ENCODE measurements at places on chromosomes 12 and 14.

- DNase-seq: no peak
Observed at GRCh38 chr14:25004389-25004809, 45.5 kb downstream of the STXBP6 start.

- DNase-seq: no peak
Observed at GRCh38 chr12:76033081-76034011, 1.8 kb upstream of the PHLDA1 start.

GRCh38 chr12:9721394-9722092 is 11.4 kb downstream of the CLECL1 start:
- no peak for DNase-seq

DNA sequence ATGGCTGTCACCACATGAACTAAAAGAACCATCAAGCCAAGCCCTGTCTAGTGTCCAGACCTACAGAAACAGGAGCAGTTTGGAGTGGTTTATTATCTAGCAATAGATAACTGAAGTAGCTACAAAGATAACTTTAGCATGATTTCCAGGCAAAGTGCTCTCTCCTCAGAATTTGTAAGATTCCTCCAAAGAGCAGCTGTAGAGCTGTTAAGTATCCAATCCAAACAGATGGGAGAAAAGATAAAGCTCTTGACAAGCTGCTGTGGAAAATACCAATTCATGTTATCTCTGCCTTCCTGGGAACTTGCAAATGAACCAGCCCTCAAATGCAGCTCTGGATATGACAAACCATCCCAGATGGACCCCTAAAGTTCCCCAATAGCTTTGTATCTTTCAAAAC is 78.9 kb upstream of the RESF1 start:
- DNase-seq: no peak

GRCh38 chr12:92570056-92570753 is 132.6 kb upstream of the PLEKHG7 start:
- DNase-seq: peak; percentile 43

DNA sequence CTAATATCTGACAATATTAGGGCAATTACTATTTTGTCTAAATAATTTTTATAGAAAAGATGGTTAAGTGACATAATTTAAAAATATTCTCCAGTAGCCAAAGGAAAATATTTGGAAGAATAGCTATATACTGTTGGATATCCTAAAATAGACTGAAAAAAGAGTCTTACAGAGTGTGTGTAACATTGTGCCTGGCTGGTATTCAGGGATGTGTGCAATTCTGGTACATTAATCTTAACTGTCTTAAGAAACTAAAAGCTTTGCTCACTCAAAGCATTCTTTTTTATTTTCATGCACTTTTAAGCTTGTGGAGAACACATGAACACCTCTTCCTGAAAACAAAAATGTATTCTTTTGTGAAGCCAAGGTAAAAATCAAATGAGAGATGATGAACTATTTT is 10.1 kb upstream of the NR2C1 start:
- no peak for DNase-seq

- DNase-seq: no peak
Observed at GRCh38 chr14:100733152-100733850, 6.6 kb downstream of the DLK1 start.

GRCh38 chr14:56490379-56490778 is 89.2 kb upstream of the TMEM260 start:
- peak; percentile 21 for DNase-seq

DNA sequence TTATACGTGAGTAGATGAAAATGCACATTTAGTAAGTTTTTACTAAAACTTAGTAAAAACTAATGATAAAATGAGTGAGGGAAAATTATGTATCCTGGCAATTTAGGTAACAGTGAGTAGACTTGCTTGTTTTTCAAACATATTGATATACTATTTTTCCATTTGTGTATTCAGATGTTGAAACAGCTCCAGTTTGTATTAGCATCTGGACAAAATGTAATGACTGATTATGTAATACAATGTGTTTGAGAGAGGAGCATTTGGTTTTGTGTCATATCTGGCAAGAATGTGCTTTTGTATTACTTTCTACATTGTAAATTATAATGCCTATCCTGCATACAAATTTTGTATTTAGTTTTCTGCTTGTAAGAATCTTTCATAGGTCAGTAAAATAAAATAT is 5.6 kb downstream of the CNOT2 start:
- DNase-seq: no peak

DNA sequence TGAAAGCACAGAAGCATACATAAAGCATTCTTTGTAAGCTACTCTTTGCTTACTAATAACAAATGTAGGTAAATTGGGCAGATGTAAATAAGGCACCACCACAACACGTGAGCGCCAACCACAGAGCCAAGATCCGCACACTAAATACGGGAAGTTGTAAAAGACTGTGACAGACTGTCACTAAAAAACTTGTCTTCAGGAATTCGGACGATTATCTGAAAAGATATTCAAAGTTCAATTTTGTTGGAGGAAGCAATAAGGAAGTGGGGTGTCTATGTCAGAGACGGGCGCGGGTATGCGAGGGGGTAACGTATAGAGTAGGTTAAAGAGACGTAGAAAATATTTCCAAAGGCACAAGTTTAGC is 1.5 kb upstream of the HSP90B1 start:
- DNase-seq: no peak

DNA sequence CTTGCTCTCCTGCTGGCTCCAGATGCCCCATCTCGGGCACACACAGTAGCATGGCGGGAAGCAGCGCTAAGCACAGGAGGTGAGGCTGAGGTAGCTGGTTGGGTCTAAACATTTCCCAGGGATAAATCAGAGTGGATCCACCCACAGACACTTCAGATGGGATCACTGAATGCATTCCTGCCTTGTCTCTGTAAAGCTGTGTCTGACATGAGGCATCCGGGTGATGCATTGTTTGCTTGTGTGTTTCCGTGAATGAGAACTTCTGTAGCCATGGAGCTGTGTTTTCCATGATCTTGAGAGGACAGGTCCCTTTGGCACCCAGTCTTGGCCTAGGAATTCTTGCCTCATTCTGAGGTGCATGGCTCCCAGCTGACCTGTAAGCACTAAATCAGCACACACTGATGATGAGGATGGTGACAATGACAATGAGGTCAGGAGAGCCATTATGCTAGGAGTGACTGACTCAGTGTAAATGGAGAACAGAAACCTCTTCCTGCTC is 6.7 kb upstream of the KRT75 start:
- DNase-seq: no peak

DNA sequence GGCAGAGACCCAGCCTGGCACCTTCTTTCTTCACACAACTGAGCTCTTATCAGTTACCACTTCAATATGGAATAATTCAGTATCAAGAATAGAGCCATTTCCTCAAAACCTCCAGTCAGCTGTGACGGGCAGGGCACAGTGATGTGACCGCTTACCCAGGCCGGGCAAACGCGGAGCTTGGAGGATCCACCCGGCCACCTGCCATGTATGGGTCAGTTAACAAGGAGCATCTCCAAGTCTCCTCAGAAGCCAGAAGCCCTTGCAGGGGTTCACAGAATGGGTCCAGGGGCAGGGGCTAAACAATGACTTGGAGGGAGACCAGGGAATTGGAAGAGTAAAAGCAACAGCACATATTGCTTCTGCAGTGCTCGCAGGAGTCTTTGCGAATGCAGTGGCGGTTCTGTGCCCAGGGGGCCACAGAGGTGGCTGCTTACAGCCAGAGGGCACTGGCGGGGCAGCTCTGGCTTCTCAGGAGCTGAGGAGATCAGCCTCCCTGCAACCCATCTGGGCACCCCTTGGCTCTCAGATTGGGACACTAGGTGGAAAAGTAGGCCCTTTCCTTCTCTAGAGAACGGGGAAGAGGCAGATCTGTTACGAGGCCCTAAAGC is 162.3 kb downstream of the CALM1 start:
- no peak for DNase-seq

GRCh38 chr12:60195483-60195882 is 599.7 kb downstream of the SLC16A7 start:
- no peak for DNase-seq

GRCh38 chr14:87409393-87409792 is 583.6 kb downstream of the GALC start:
- no peak for DNase-seq
